ENCODE measurements at places on chromosomes 5 and 9.

DNA sequence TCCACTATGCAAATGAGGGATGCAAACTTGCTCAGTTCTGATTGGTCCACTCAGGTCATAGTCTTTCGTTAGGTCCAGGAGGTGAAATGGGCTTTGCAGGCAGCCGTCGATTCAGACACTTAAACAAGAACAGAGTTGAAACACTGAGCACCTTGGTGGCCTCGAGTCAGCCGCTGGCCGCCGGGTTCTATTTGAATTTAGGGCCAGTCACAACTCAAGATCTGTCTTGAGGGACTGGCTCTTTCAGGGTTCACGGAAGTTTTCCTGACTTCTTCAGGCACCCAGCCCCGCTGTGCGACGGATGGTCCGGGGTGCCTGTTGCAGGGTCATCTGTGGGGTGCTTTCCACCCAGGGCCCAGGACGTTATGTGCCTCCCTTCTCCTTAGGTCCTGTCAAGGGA, 412.8 kb upstream of the IRX4 start:
- DNase-seq: no peak

GRCh38 chr5:155103146-155103545, 89.6 kb downstream of the KIF4B start:
- DNase-seq: no peak

GRCh38 chr5:65955746-65956145, 29.4 kb downstream of the ERBIN start:
- no peak for DNase-seq

DNA sequence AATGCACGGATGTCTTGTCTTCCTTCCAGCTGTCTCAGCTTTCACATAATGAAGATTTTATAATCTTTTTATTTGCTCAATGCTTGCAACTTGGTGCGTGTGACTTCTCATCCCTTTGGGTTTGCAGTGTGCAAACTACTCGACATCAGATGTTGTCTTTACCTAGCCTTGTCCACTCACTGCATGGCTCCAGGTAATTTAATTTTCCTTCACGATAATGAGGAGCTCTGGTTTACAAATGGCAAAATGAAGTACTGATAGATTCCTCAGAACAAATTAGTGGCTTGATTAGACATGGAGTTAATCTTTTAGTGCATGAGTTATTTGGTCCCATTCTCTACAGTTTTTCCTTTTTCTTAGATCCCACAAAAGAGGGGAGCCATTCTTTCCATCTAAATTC, 603.0 kb downstream of the CCDC171 start:
- no peak for DNase-seq

- DNase-seq: no peak
Measured at GRCh38 chr5:1540166-1540565, 16.4 kb upstream of the LPCAT1 start.

DNA sequence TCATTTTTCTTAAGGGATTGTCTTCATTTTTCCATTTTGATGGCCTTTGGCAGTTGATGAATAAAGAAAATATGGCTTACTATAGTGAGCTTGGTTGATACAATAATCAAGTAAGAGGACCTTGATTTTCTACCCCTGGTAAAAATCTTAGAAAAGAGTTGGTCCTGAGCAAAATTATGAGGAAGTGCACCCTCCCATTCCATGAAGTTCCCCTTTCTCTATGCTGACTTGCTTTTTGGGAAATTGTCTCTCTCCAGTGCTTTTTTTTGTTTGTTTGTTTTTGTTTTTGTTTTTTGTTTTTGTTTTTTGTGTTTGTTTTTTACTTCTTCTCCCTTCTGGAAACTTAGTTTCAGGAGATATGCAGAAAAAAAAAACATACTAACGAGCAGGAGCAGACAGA, 449.2 kb upstream of the ACTBL2 start:
- no peak for DNase-seq

DNA sequence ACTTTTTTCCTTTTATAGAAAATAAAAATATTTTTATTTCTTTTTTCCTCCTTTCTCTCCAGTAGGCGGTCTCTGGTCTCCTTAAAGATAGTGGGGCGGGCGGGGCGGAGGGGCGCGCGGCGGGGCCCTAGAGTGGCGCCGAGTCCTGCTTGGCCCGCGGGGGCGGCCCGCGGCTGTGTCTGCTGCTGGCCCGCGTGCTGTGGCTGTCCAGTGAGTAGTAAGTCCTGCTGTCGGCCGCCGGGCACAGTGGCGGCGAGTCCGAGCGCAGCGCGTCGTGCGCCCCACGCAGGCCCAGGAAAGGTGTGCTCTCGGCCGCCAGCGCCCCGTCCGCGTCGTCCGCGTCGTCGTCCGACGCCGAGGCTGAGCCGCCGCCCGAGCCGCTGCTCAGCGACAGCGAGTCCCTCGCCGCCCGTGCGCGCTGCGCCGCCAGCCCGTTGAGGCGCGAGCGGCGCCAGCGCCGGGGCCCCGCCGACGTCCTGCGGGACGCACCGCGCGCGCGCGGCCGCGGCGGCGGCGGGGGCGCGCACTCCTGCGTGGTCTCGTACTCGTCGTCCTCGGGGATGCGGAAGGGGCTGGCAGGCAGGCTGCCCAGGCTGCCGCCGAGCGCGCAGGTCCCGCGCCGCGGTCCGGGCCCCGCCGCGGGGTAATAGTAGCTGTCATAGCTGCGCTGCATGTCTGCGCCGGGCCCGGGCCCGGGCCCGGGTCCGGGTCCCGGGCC, 52.3 kb downstream of the PSD2 start:
- peak; percentile 83 for DNase-seq

- DNase-seq: no peak
Measured at GRCh38 chr5:173451031-173451430, 122.8 kb upstream of the STC2 start.

DNA sequence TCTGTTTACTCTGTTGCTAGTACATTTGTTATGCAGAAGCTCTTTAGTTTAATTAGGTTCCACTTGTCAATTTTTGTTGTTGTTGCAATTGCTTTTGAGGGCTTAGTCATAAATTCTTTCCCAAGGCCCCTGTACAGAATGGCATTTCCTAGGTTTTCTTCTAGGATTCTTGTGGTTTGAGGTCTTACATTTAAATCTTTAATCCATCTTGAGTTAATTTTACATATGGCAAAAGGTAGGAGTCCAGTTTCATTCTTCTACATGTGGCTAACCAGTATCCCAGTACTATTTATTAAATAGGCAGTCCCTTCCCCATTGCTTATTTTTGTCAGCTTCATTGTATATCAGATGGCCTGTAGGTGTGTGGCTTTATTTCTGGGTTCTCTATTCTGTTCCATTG, 792.4 kb downstream of the PTPRD start:
- peak; percentile 79 for DNase-seq

- DNase-seq: peak; percentile 99
Measured at GRCh38 chr9:6681147-6681956, 35.8 kb upstream of the GLDC start.

- DNase-seq: no peak
Measured at GRCh38 chr5:172727551-172727950, 43.4 kb downstream of the DUSP1 start.

- peak; percentile 82 for DNase-seq
Measured at GRCh38 chr9:136820971-136821825, 13.4 kb downstream of the RABL6 start.

GRCh38 chr5:51378448-51379330, 4.6 kb upstream of the ISL1 start:
- DNase-seq: peak; percentile 61

GRCh38 chr5:95712347-95712958, 18.7 kb upstream of the RHOBTB3 start:
- DNase-seq: peak; percentile 89
